ENCODE measurements at places on chromosomes 2 and 18.

- DNase-seq: peak; percentile 10
- no peak overlapping the region for H3K27ac ChIP-seq
- H3K27me3 ChIP-seq: no peaks in the 10 kb centered on the region
- no peaks in the 10 kb centered on the region for H3K4me1 ChIP-seq
Observed at GRCh38 chr2:151518802-151519201, 109.1 kb downstream of the RIF1 start.

GRCh38 chr2:57881998-57882888 lies 164.4 kb upstream of the VRK2 start:
- H3K27ac ChIP-seq: no peak overlapping the region
- DNase-seq: peak; percentile 19
- no peaks in the 10 kb centered on the region for H3K4me1 ChIP-seq
- no peak overlapping the region for H3K4me3 ChIP-seq

DNA sequence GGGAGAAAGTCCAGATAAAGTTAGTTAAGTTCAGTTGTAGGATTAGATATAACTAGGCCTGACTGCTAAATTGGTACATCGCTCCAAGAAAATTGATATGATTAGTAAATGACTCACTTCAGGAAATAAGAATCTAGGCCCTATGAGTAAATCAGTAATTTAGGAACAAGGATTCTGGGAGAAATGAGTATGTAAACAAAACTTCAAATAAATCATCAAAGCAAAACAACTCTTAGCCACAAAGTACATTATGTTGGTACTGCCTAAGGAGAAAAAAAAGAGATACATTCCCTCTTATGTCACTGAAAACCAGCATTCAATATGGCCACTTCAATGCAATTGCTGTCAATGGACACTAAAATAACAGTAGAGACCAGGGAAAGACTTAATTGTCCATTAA lies 529.1 kb downstream of the ZNF804A start:
- DNase-seq: no peak
- no peaks in the 10 kb centered on the region for H3K4me1 ChIP-seq
- no peaks in the 10 kb centered on the region for H3K27me3 ChIP-seq
- no peak overlapping the region for H3K27ac ChIP-seq
- H3K36me3 ChIP-seq: no peaks in the 10 kb centered on the region

DNA sequence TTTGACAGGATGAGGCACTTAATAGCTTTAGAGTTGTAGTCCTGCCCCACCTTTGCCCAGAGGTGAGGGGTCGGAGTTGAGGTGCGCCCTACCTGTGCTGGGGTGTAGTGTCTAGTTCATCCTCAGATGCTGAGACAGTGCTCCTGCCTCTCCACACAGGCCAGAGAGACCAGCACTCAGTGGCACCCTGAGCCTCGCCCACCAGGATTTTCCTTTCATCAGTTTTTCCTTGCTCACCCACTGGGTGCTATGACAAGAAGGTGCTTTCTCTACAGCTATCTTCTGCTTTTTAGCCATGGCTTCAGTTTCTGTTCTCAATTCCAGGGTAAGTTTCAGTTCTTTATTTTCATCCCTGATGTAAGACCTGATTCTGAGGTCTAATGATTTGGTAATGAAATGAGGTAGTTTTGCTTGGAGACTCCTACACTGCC lies 16.8 kb upstream of the TMEM131 start:
- H3K27ac ChIP-seq: no peak overlapping the region
- H3K4me3 ChIP-seq: no peak overlapping the region
- no peaks in the 10 kb centered on the region for H3K27me3 ChIP-seq

- H3K27ac ChIP-seq: no peak overlapping the region
- no peaks in the 10 kb centered on the region for H3K27me3 ChIP-seq
- peaks cover 26% of the 10 kb centered on the region for H3K4me1 ChIP-seq
Observed at GRCh38 chr2:98505971-98506664, 61.5 kb downstream of the INPP4A start.

DNA sequence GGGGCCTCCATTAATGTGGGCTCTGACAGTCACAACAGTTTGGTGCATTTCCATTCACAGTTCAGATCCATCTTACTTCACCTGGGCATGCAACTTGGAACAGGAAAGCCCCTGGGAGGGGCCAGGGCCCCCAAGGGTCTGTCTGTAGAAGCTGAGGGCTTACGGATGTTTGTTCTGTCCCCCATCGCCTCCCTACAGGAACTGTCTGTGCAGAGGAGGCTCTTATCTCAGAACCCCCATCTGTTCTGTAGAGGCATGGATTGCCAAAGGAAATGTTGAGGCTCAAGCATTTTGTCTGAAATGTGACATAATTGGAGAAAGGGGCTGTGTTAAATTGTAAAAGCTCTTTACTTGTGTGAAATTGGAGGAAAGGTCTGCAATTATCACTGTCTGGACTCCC lies 334.3 kb downstream of the CLIP4 start:
- H3K4me3 ChIP-seq: no peak overlapping the region
- no peaks in the 10 kb centered on the region for H3K27me3 ChIP-seq
- H3K27ac ChIP-seq: no peak overlapping the region
- DNase-seq: no peak
- H3K4me1 ChIP-seq: no peaks in the 10 kb centered on the region

DNA sequence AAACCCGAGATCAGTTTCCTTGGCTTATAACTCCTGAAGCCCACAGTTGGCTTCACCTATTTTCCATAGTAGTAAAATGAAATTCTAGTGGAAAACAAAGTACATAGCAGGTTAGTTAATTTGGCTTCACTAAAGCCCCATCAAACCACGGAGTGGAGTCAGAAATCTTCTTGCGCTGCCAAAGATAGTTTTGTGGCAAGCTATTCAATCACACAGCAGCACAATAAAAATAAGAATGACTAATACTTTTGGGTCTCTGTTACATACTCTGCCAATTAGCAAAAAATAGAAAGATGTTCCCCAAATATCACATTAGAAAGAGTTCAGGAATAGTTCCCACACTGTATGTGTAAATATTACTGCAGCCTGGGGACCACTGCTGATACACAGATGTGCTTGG lies 175.2 kb upstream of the NOL4 start:
- H3K27me3 ChIP-seq: no peaks in the 10 kb centered on the region
- no peaks in the 10 kb centered on the region for H3K36me3 ChIP-seq
- no peak overlapping the region for H3K4me3 ChIP-seq
- H3K27ac ChIP-seq: no peak overlapping the region

- peaks cover 14% of the 10 kb centered on the region for H3K27me3 ChIP-seq
- no peaks in the 10 kb centered on the region for H3K36me3 ChIP-seq
- no peaks in the 10 kb centered on the region for H3K4me1 ChIP-seq
- no peak overlapping the region for H3K27ac ChIP-seq
Observed at GRCh38 chr18:31722369-31722957, 38.1 kb upstream of the B4GALT6 start.

GRCh38 chr2:190486037-190486623 lies 48.4 kb downstream of the NEMP2 start:
- no peak overlapping the region for H3K27ac ChIP-seq
- H3K4me3 ChIP-seq: no peak overlapping the region
- peaks cover 5% of the 10 kb centered on the region for H3K4me1 ChIP-seq
- H3K27me3 ChIP-seq: no peaks in the 10 kb centered on the region
- peaks cover 2% of the 10 kb centered on the region for H3K36me3 ChIP-seq
- no peak for DNase-seq

- peaks cover 2% of the 10 kb centered on the region for H3K4me1 ChIP-seq
- no peak overlapping the region for H3K4me3 ChIP-seq
- no peak overlapping the region for H3K27ac ChIP-seq
- no peaks in the 10 kb centered on the region for H3K27me3 ChIP-seq
- H3K36me3 ChIP-seq: no peaks in the 10 kb centered on the region
- no peak for DNase-seq
Observed at GRCh38 chr18:12911929-12912703, 28.1 kb upstream of the PTPN2 start.

- no peak overlapping the region for H3K27ac ChIP-seq
- no peaks in the 10 kb centered on the region for H3K4me1 ChIP-seq
- no peaks in the 10 kb centered on the region for H3K36me3 ChIP-seq
- no peak overlapping the region for H3K4me3 ChIP-seq
- H3K27me3 ChIP-seq: no peaks in the 10 kb centered on the region
Observed at GRCh38 chr2:224257156-224257555, 144.8 kb downstream of the FAM124B start.

DNA sequence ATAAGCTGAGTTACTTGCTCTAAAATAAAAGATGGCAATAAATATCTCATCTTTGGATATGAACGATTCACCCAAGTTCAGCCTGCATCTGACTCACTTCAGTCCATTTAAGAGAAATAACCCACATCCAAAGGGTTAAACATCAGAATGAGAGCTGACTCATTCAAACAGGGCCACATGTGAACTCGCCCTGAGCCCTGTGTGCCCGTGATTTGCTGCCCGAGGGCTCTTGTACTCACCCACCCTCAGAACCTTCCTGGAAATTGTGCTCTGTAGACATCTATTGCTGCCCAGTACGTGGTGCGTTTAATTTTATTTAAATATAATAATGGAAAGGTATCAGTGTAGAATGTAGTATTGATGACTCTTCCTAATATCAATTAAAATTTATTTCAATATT lies 66.9 kb upstream of the RBM44 start:
- no peak overlapping the region for H3K27ac ChIP-seq
- peaks cover 24% of the 10 kb centered on the region for H3K4me1 ChIP-seq
- H3K36me3 ChIP-seq: peaks cover 14% of the 10 kb centered on the region

GRCh38 chr2:197369933-197370320 lies 59.3 kb upstream of the ANKRD44 start:
- H3K36me3 ChIP-seq: no peaks in the 10 kb centered on the region
- H3K27me3 ChIP-seq: no peaks in the 10 kb centered on the region
- peaks cover 3% of the 10 kb centered on the region for H3K4me1 ChIP-seq
- H3K27ac ChIP-seq: no peak overlapping the region

GRCh38 chr2:191530618-191531017 lies 147.3 kb upstream of the NABP1 start:
- H3K27me3 ChIP-seq: peaks cover 5% of the 10 kb centered on the region
- no peak for DNase-seq
- H3K4me3 ChIP-seq: no peak overlapping the region
- no peak overlapping the region for H3K27ac ChIP-seq
- no peaks in the 10 kb centered on the region for H3K36me3 ChIP-seq

DNA sequence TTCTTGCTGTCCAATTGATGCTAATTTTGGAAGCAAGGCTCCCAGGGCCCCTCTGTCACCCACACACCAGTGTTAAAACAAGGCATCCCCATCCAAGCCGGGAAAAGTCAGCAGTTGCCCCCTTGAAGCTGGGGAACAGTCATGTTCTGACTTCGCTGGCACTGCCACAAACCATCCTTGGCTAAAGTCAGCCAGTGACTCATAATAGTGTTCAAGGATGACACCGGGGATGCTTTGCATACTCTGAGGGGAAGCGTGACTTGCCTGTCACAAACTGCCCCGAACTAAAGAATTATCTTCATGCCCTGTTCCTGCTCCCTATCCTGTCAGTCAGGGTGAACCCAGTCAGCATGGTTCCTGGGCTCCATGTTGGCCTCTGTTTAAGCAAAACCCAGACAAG lies 37.0 kb downstream of the TGFA start:
- H3K36me3 ChIP-seq: no peaks in the 10 kb centered on the region
- no peak overlapping the region for H3K27ac ChIP-seq
- H3K4me1 ChIP-seq: no peaks in the 10 kb centered on the region
- no peak overlapping the region for H3K4me3 ChIP-seq
- DNase-seq: no peak

GRCh38 chr2:30690126-30690561 lies 117.1 kb downstream of the CAPN13 start:
- H3K4me1 ChIP-seq: peaks cover 18% of the 10 kb centered on the region
- no peaks in the 10 kb centered on the region for H3K27me3 ChIP-seq
- H3K36me3 ChIP-seq: no peaks in the 10 kb centered on the region
- no peak overlapping the region for H3K4me3 ChIP-seq

GRCh38 chr2:222813177-222813843 lies 47.5 kb upstream of the ACSL3 start:
- H3K27ac ChIP-seq: no peak overlapping the region
- H3K36me3 ChIP-seq: no peaks in the 10 kb centered on the region
- H3K4me1 ChIP-seq: no peaks in the 10 kb centered on the region
- DNase-seq: no peak

DNA sequence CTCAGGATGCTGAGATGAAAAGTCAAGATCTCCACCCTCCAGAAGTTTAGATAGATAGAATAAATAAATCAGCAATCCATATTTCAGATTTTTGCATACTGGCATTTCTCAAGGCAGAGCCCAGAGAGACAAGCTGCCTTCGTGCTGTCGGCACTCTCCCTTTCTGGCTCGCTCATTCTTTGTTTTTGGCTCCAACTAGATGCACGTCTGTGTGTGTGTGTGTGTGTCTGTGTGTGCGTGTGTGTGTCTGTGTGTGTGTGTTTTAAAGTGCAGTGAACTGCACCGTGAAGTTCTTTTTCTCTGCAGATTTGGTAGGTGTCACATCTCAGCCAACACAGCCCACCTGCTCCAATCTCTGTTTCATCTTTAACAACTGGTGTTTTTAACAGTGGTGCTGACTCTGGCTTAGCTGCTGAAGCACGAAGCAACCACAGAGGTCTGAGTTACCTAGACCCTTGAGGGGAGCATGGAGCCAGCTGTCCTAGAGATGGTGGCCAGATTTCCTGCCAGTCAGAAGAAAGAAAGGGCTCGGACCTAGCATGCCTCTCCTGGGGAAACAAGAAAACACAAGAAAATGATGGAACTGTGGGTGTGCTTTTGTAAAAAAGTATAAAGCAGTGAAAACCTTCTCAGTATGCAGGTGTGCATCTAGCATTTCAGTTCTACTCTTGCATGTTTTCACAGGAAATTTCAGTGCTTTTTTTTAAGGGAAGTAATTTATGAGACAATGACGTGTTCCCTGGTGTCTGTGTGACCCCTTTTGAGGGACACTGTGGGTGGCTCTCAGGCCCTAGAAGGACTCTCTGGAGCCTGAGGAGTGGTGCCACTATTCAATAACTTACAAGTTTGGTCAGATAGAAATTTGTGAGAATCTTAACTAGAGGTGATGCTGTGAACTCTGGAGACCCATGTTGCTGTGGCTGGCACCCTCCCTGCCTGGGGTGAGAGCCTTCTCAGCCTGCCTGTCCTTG lies 364.3 kb downstream of the RNF144A start:
- no peak for DNase-seq
- H3K4me1 ChIP-seq: no peaks in the 10 kb centered on the region
- H3K27ac ChIP-seq: no peak overlapping the region

DNA sequence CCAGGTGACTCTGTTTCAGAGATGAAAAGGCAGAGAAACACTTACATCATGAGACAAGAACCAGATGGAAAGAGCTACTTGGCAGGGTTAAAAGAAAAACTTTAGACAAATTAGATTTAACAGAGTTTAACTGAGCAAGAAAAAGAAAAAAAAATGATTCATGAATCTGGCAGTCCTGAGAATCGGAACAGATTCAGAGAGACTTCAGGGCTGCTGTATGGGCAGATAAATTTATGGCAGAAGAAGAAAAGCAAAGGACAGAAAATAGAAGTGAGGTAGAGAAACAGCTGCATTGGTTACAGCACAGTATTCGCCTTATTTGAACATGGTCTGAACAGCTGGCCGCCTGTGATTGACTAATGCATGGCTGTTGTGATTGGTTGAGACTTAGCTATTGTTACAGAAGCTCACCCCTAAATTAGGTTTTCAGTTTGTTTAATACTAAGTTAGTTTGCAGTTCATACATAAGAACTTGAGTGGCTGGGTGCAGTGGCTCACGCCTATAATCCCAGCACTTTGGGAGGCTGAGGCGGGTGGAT lies 43.0 kb upstream of the RHOB start:
- no peak overlapping the region for H3K4me3 ChIP-seq
- H3K36me3 ChIP-seq: no peaks in the 10 kb centered on the region
- H3K27me3 ChIP-seq: no peaks in the 10 kb centered on the region
- H3K4me1 ChIP-seq: peaks cover 4% of the 10 kb centered on the region
- H3K27ac ChIP-seq: no peak overlapping the region

Measured in IMR-90 (cell line).